ENCODE measurements at places on chromosomes 4 and X.
A peak's percentile ranks its signal among the peaks of the same experiment; 100 is the strongest.

- no peak for DNase-seq
Observed at GRCh38 chrX:154443479-154443910, 446 bp upstream of the FAM50A start.

GRCh38 chrX:39898147-39898546 is 199.6 kb downstream of the BCOR start:
- no peak for DNase-seq

DNA sequence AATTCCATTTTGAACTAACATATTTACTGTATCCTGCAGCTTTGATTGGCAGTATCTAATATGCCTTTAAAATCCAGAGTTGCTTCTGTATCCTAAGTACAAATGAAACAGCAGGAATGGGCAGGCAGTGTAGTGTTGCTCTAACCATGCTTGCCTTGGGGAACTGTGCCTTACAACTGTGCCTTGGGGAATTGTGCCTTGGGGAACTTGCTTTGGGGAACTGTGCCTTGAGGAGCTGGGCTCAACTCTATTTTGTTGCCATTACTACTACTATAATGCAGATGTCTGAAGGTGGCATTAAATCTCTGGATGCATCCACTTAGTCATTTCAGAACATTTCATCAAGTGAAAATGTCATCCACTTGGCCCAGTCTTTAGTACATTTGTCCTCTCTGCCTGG is 6.9 kb downstream of the CXCL3 start:
- DNase-seq = no peak

- no peak for DNase-seq
Observed at GRCh38 chr4:18440527-18441202, 419.1 kb upstream of the LCORL start.

DNA sequence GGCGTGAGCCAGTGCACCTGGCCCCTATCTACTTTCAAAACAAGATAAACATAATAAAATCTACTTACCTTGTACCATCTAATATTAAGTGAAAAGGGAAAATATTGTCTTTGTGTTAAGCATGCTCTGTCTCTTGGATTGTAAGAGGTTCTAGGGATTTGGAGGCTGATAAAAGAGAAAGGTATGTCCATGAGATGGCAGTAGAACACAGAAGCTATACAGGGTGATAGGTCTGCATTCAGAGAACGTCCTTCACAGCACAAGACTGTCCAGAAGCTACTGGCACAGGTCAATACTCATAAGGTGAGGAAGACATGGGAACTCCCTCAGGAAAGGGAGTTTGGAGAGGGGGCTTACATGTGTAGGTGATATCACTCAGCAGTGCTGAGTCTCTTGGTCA is 135.5 kb downstream of the TMEM47 start:
- no peak for DNase-seq

DNA sequence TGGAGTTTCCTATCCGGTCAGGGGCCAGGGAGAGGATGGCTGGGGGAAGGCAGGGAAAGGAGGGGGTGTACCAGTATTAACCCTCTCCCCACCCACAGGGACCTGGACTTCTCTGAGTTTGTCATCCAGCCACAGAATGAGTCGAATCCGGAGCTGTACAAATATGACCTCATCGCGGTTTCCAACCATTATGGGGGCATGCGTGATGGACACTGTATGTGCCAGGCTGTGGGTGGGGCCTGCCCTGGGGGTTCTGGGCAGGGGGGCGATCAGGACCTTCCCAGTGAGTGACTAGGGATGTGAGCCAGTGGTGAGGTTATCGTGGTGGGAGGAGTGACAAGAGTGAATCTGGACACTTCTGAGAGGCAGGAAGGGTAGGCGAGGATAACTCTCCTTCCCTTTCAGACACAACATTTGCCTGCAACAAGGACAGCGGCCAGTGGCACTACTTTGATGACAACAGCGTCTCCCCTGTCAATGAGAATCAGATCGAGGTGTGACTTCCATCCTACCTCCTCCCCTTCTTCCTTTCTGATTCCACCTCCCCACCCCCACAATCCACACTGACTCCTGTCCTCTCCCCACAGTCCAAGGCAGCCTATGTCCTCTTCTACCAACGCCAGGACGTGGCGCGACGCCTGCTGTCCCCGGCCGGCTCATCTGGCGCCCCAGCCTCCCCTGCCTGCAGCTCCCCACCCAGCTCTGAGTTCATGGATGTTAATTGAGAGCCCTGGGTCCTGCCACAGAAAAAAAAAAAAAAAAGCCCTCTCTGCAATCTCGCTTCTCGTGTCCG is 14.6 kb downstream of the USP11 start:
- DNase-seq = peak; percentile 51

GRCh38 chr4:20532116-20532790 is 168.0 kb upstream of the PACRGL start:
- DNase-seq = no peak

GRCh38 chrX:8906299-8906938 is 105.2 kb upstream of the FAM9A start:
- no peak for DNase-seq

- DNase-seq = no peak
Observed at GRCh38 chr4:104493081-104493831, 1.4 kb downstream of the CXXC4 start.

GRCh38 chrX:46447384-46447783 is 97.8 kb downstream of the ZNF674 start:
- no peak for DNase-seq

DNA sequence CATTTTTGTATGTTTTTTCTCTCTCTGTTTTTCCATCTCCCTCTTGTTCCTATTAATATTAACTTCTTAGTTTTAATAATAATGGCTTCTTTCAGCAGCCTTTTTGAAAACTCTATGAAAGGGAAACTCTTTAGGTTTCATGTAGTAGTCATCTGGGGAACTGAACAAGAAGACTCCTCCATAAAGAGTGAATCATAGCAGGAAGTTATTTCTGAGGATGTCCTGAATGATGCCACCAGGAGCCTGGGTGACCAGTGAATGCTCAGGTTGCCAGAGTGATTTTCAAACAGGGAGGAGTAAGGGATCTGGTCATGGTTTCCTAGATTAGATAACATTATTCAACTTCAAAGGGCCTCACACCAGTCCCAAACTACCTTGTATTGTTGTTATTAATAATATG is 212.8 kb upstream of the PDE5A start:
- no peak for DNase-seq

DNA sequence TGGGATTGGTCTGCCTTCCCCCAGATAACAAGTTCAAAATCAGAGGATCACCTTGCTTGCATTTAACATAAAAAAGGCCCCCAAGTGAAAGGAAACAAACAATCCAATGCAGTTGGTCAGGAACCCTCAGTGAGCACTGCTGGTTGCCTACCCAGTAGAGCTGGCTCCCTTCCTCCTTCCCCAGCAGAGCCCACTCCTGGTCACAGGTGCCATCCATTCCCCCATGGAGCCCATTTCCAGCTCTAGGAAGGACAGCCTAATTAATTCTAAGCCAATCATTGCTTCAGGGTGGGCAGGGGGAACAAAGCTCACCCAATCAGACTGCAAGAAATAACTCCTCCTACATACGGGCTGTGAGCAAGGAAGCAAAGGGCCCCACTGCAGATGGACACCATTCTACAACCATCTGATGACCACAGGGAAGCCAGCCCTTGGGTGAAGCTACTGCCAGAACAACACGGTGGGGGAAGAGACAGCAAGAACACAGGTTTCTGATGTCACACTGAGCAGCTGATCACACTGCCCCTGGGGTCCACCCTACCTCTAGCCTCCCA is 86.5 kb downstream of the SH3KBP1 start:
- DNase-seq = no peak

- DNase-seq = no peak
Observed at GRCh38 chrX:19204636-19205035, 82.4 kb upstream of the ADGRG2 start.

GRCh38 chr4:53168228-53168627 is 197.6 kb downstream of the SCFD2 start:
- no peak for DNase-seq

GRCh38 chrX:103453655-103454054 is 65.6 kb downstream of the RAB40A start:
- no peak for DNase-seq

- no peak for DNase-seq
Observed at GRCh38 chr4:8910100-8910821, 38.6 kb upstream of the HMX1 start.

- no peak for DNase-seq
Observed at GRCh38 chr4:79676705-79677104, 268.7 kb upstream of the GK2 start.

GRCh38 chr4:186725469-186726425 is 2.1 kb upstream of the FAT1 start:
- peak; percentile 28 for DNase-seq
